Skeletal muscle cell (primary cell): ENCODE measurements at places on chromosomes 6 and 20.
A peak's percentile ranks its signal among the peaks of the same experiment; 100 is the strongest.

DNA sequence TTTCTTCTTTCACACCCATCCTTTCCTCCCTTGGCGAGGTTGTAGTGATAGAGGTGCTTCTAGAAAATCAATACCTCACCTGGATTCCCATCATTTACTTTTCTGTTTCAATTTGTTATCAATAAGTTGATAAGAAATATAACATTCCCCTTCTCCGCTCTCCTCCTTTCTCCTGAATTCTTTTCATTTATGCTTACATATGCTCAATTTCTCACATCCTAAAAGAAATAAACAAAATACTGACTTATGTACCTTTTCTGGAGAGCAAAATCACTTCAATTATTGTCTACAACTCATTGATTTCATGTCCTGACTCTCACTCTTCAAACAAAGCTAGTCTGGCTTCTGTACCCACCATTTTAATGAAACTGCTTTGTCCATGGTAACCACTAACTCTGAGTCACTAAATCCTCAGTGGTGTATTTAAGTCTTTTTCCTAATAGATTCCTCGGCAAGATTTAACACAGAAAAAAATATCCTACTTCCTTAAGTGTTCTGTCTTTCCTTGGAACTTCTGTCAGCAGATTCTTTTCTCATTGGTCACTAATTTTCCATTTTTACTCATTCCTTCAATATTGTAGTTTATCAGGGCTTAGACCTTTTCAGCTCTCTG, 289.6 kb downstream of the RFPL4B start:
- DNase-seq = peak; percentile 55

- DNase-seq = no peak
Measured at GRCh38 chr6:121491576-121491975, 56.1 kb downstream of the GJA1 start.

DNA sequence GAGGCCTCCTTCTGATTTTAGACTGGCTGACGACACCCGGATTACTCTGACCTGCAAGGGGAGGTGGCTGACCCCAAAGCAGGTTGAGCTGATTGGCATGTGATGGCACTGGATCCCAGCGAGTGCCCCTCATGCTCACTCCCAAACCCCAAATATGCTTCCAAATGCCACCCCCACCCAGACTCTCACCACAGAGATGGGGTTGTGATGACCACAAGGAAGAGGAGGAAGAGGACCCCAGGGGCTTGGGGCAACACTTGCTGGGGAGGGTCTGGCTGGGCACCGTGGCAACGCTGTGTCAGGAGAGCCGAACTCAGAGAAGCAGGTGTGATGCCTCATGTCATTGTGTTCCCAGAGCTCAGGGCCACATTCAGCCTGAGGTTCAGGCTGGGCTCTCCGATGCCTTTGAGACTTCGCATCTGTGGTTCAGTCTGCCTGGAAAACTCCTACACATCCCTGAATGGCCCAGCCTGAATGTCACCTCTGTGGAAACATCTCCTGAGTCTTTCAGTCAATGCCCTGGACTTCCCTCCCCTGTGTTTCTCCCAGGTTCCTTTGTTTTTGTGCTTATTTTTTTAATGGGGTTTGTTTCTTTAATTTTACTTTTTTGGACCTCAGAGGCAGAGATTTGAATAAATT, 169.1 kb upstream of the PMEPA1 start:
- DNase-seq = no peak

DNA sequence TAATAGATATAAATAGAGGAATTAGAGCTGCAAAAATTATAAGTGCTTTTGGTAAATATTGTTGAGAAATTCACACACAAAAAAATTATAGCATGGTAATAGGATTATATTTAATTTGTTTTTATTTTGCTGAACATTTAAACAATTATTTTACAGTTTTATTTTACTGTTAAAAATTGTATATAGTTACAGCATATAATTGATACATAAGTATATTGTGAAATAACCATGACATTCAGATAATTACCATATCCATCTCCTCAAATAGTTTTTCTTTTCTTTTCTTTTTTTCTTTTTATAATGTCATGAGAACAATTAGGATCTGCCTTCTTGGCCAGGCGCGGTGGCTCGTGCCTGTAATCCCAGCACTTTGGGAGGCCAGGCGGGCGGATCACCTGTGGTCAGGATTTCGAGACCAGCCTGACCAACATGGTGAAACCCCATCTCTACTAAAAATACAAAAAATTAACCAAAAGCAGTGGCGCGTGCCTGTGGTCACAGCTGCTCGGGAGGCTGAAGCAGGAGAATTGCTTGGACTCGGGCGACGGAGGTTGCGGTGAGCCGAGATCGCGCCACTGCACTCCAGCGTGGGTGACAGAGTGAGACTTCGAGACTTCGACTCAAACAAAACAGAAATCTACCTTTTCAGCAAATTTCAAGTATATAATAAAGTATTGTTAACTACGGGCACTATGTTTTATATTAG, 654.2 kb downstream of the TENT5A start:
- DNase-seq = no peak

DNA sequence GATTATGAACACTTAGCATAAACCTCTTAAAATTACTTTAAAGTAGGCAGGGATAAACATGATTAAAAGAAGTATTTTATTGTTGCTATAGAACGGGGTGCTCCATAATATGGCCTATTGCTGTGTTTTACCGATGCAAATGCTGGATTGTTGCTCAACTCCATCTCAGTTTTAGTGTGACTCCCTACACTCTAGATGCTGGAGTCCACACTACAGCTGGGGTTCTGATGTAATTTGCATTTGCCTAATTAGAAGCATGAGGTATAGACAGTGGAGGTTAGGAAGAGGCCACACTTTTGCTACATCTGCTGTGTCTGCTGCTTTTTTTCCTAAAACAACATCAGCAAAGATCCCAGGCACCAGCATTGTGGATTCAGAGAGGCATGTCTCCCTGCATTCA, 6.7 kb upstream of the HMGN3 start:
- no peak for DNase-seq

- DNase-seq = no peak
Measured at GRCh38 chr6:46284475-46284874, 113.7 kb upstream of the ENPP5 start.

GRCh38 chr6:35014786-35015185, 125.7 kb downstream of the ANKS1A start:
- DNase-seq = peak; percentile 58

DNA sequence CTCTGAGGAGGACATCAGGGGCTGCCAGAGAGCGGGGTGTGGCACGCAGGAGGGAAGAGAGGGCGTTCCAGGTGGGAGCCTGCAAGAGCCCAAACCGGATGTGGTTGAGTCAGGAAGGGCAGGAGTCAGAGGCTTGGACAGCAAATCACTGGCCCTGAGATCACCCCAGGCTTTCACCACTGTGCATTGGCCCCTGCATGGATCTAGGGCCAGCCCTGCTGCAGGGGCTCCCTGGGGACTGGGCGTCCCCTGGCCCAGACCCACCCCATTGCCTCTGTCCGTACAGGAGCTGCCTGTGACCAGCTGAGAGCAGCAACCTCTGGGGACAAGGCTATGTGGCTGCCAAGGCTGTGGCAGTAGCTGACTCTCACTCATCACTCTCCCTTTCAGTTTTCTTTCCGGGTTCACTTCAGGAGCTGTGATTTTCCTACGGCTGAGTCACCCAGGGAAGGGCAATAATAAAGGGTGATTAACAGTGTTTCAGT, 33.9 kb downstream of the KCNK17 start:
- no peak for DNase-seq

DNA sequence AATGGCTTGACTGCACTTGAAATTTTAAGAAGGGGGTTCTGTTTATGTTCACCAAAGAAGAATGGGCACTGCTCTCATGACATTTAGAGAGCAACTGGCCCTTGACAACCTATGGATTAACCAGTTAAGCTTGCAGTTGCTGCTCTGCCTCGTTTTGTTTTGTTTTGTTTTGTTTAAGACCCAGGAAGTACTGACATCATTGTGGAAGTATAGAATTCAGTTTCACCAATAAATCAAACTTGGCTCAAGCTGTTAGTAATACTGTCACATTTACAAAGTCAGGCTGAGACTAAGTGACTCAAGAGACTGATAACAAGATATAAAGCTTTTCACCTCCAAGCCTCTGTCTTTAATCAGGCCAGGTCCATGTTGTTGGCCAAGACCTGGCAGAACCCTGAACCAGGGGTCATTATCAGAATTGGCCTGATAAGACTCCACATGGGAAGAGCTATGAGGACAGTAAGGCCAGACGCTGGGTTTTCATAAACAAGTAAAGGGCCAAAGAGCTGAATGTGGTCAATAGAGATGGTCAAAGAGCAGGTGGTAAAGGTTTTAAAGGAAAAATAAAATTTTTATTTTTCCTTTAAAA, 99.4 kb upstream of the VGLL2 start:
- DNase-seq = no peak

- no peak for DNase-seq
Measured at GRCh38 chr6:19838442-19839236, 1.5 kb downstream of the ID4 start.

DNA sequence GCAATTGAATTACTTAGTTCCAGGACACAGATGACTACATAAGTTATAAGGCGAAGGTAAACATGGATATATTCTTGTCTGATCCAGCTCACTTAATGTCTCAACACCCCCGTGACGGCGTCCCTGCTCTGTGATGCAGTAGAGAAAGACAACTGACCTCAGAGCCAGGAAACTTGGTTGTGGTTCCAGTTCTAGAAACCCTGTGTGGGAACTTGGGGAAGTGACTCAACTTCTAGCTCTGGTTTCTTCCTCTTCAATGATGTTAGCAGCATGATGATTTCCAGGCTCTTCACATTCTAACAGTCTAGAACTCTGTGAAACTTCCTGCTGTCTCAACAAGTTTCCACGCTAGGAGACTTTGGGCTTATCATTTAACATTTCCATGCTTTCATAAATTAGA, 18.4 kb downstream of the LAMA4 start:
- no peak for DNase-seq

DNA sequence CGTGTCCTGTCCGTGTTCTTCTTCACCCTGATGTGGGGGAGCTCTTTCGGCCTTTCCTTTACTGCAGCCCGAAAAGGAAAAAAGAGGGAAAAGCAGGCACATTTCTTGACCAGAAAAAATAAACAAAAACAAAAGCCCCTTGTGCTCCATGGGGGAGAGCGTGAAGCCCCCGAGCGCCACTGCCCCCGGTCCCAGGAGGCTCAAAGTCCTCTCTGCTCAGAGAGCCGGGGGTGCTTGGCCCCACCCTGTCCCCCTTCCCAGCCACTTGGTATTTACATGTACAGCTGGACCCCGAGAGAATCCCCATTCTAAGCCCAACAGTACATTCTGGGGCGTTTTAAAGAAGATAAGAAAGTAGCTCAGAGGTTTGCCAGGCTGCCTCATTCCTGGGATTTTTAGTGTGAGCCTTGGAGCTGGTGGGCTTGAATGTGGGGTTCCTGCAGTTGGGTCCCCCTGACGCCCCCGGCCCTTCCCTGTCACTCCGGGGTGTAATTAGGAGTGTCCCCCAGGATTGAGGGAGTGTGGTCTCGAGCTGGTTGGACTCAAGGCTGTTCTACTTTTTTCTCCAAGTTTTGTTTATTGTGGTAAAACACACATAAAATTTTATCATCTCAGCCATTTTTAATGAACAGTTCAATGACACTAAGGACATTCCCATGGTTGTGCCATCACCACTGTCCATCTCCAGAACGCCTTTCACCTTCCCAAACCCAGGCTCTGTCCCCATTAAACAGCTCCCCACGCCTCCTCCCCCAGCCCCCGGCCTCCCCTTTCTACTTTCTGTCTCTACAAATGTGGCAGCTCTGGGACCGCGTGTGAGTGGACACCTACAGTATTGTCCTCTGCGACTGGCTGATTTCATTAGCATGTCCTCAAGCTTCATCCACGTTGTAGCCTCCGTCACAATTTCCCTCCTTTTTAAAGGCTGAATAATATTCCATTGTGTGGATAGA, 55.7 kb upstream of the BHLHE23 start:
- DNase-seq = no peak

- DNase-seq = no peak
Measured at GRCh38 chr6:25279748-25280343, 672 bp downstream of the CARMIL1 start.

GRCh38 chr6:1081551-1082284, 230.2 kb upstream of the FOXQ1 start:
- DNase-seq = peak; percentile 21

GRCh38 chr6:78561015-78561414, 306.3 kb upstream of the IRAK1BP1 start:
- no peak for DNase-seq

- DNase-seq = no peak
Measured at GRCh38 chr20:53343448-53343847, 250.2 kb downstream of the ZNF217 start.

- DNase-seq = no peak
Measured at GRCh38 chr6:7107578-7108195, at the start of gene RREB1. TSS of gene RREB1 (plus strand) at chr6:7107961. CDS start at chr6:7181912, 73,951 bp downstream.

- no peak for DNase-seq
Measured at GRCh38 chr6:11475016-11475415, 62.5 kb upstream of the TMEM170B start.

- DNase-seq = no peak
Measured at GRCh38 chr20:5949943-5950270, 426 bp downstream of the TRMT6 start.
